Mammary epithelial cell (primary cell): ENCODE measurements at places on chromosomes 1 and 21. TPM values are rescaled to one million over a fixed set of nuclear protein-coding genes. Genes with fewer than 3 reads are reported as not detected.

The CBR3 gene
- 6.5 TPM for polyA plus RNA-seq

The CYP4Z1 gene
- not detected for polyA plus RNA-seq

The LCE3D gene
- polyA plus RNA-seq = 0.58 TPM

The LCE1E gene
- polyA plus RNA-seq = 3.4 TPM

- DNase-seq = peak; percentile 84
Observed at GRCh38 chr1:209383907-209384709, 199.4 kb upstream of the CAMK1G start.

- DNase-seq = no peak
Observed at GRCh38 chr1:8669606-8670335, 147.7 kb downstream of the RERE start.

GRCh38 chr1:84757301-84757700, 67.0 kb upstream of the SSX2IP start:
- DNase-seq = no peak

DNA sequence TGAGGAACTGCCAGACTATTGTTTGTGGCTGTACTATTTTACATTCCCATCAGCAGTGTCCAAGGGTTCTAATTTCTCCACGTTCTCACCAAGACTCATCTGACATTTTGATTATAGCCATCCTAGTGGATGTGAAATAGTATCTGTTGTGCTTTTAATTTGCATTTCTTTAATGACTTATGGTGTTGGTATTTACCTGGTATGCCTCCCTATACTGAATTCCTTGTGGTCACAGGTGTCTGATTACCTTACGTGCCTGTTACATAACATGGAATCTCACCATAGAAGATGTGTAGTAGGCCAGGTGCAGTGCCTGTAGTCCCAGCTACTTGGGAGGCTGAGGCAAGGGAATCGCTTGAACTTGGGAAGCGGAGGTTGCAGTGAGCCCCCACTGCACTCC, 13.5 kb downstream of the ZYG11A start:
- peak; percentile 49 for DNase-seq

DNA sequence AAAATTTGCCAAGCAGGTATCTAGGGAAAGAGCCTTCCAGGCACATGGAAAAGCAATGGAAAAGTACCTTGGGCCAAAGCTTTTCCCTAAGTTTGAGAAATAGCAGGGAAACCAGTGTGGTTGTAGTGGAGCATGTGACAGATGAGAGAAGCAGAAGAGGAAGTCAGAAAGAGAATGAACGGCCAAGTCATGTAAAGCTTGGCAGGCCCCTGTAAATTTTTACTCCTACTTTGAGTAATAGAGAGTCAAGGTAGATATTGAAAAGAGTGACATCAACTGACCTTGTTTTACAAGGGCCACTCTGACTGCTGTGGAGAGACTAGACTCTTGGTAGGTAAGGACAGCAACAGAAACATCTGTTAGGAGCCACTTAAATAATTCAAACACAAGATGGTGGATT, 180.9 kb upstream of the PRMT6 start:
- DNase-seq = no peak

- no peak for DNase-seq
Observed at GRCh38 chr1:207518608-207519236, 22.8 kb downstream of the CR1 start.

DNA sequence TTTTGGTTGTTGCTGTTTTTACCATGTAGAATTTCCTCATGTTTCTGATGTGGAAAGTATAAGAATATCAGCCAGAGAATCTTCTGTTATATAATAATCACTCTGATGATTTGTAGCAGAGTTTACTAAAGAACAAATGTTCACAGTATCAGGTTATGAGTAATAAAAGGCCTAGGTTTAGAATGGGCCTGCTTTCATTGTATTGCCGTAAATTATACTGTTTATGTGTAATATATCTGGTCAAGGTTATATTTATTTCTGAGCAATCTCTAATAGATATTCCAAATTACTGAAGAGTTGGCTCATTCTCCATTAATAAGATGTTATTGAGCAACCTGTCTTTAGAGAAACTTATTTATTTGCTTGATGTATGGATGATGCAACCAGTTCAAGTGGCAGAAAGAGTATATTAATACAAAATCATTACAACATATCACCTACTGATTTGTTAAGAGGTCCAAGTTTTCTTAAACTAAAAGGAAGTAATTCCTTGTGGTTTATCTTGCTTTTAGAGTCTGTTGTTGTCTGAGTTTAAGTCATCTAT, 649.4 kb upstream of the CXADR start:
- DNase-seq = no peak

DNA sequence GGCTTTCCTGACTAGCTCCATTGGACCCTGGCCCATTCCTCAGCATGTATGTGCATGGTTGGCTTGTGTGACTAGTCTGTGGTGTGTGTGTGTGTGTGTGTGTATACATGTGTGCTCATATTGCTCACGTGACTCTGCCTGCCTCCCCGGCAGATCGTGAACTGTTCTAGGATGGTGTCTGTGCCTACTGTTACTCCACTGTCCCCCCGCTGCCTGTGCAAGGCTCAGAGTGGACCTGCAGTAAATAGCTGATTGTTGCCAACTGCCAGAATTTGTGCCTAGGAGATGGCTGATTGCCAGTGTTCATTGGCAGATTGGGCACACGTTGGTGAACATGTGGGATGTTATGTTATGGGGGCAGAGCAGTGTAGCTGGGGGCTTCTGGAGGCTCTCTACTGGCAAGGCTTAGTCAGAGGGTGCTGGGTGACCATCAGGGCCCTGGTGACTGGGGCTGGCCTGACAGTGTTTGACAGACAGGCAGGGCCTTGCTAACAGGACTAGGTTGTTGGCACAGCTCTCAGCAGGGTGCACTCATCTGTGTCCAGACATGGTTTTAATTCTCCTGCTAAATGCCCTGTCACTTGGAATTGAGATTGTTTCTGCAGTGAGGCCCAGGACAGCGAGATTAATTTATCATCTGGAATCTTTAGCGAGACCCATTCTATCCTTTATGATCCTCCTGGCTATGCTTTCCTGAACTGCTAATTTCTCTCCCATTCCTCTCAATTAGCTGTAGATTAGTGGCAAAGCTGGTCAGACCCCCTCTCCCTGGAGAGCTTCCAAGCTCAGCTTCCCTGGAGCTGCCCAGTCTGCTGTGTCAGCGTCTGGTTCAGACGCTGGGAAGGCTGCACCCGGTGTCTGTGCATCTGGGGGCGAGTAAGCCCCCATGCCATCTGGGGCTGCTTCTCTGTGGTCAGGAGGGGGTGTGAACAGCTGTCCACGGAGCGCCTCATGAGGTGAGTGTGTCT, 20.8 kb downstream of the SLC6A17 start:
- DNase-seq = no peak

DNA sequence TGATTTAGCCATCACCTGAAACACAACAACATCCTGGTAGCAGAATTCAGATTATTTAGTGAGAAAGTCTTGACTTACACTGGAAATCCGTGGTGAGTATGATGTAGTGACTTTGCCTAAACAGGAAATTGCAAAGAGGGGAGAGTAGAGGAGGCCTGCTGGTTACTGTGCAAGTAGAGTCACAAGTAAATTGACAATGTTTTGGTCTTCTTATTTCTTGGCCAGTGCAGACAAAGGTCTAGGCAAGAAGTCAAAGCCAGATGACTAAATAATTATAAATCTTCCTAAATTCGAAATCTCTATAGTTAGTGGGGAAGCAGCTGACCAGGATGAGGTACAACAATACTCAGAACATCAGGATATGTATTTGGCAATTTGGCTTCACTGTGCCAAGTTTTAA, 159.5 kb upstream of the KCTD3 start:
- DNase-seq = no peak

GRCh38 chr1:110474444-110474843, 23.5 kb downstream of the PROK1 start:
- no peak for DNase-seq
